ENCODE measurements at places on chromosomes 7 and 10. TPM values are rescaled to one million over a fixed set of nuclear protein-coding genes. Genes with fewer than 3 reads are reported as not detected.

- no peaks in the 10 kb centered on the region for H3K36me3 ChIP-seq
- no peak overlapping the region for H3K4me3 ChIP-seq
- DNase-seq, result no peak
- no peak overlapping the region for H3K27ac ChIP-seq
- H3K4me1 ChIP-seq, result no peaks in the 10 kb centered on the region
Observed at GRCh38 chr7:68619526-68619925, 978.7 kb upstream of the AUTS2 start.

DNA sequence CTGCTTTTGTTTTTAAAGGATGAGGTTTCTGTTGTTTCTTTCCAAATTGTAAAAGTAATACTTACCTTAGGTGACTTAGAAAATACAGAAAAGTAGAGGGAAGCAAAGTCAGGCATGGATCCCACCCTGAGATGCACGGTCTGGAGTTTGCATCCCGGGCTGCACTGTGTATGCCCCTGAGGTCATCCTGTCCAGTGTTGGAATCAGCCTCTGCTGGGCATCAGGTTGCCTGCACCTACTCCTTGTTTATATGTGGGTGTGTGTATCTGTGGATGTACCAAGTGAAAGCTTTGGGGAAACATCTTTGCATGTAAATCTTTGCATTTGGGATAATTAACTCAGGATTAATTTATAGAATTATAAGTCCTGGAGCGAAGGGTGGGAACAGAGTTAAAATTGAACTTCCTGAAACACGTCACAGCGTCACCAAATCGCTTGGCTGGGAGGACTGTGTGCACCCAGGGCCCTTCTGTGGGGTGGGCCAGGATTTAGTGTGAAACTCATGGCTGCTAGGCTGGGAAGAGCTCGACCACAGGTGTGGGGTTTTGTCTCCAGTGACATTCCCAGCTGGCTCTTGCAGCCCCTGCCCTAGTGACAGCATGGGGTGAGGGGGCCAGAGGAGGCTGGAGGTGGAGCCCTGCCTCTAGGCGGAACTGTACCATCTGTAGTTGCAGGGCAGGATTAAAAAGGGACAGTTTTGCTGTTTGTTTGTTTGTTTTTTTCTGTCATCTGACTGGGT, 27.9 kb downstream of the GTF2IRD1 start:
- peaks cover 25% of the 10 kb centered on the region for H3K4me1 ChIP-seq
- H3K36me3 ChIP-seq, result no peaks in the 10 kb centered on the region
- peak overlapping the region; percentile 90 for H3K27ac ChIP-seq
- H3K4me3 ChIP-seq, result no peak overlapping the region
- H3K27me3 ChIP-seq, result no peaks in the 10 kb centered on the region

DNA sequence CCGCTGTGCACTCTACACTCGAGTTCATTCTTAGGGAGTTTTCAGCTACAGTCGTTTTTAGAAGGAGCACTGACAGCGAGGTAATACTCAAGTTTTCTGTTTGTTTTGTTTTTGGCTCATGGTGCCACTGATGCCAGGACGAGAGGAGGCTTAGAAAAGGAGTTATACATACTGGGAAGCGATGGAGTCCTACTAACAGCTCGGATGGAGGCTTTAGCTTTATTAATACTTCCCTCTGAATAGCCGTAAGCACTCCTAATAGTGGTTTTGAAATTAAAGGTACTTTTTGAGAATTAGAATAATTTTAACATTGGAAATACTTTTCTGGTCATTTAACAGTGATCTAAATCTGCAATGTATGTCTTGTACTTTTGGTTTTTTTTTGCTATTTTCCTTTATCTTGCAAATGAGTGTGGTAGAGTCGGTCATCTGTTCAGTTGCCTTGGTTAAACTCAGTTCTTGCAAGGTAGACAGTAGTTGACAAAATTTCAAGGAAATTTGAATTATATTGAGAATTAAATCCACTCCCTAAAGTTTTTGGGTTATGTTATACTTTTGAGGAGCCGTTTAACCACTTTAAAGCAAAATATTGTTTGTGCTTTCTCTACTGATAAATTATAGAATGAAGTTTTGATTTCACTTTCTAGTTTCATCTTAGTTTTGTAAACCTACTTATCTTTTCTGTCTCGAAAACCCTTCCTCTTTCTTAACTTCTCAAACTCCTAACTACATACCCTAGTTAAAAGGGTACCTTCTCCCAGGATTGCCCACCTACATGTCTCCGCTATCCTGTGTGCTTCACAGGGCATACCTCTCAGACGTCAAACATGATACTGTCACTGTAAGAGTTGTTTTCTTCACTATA, 1.5 kb downstream of the HBP1 start:
- no peaks in the 10 kb centered on the region for H3K27me3 ChIP-seq
- DNase-seq, result no peak
- H3K36me3 ChIP-seq, result no peaks in the 10 kb centered on the region
- H3K27ac ChIP-seq, result peak overlapping the region; percentile 94

DNA sequence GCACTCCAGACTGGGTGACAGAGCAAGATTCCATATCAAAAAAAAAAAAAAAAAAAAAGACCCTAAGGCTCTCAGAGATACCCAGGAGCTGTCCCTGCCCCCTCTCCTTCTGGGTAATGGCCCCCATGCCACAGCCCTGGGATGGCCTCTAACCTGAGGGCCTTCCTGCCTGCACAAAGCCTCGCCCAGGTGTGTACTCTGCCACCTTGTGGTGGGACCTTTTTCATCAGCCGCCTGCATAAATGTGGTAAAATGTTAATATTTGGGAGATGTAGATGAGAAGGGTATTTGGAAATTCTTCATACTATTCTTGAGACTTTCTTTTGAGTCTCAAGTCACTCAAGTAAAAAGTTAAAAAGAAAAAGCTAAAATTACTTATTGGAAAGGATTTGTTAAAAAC, 46.3 kb upstream of the RNF216 start:
- H3K4me3 ChIP-seq, result no peak overlapping the region
- no peaks in the 10 kb centered on the region for H3K36me3 ChIP-seq
- H3K4me1 ChIP-seq, result peaks cover 3% of the 10 kb centered on the region
- H3K27ac ChIP-seq, result no peak overlapping the region

- no peak for DNase-seq
- no peaks in the 10 kb centered on the region for H3K27me3 ChIP-seq
- H3K4me3 ChIP-seq, result no peak overlapping the region
- H3K27ac ChIP-seq, result no peak overlapping the region
- H3K36me3 ChIP-seq, result peaks cover 36% of the 10 kb centered on the region
Observed at GRCh38 chr10:104026762-104027161, 58.9 kb downstream of the COL17A1 start.

DNA sequence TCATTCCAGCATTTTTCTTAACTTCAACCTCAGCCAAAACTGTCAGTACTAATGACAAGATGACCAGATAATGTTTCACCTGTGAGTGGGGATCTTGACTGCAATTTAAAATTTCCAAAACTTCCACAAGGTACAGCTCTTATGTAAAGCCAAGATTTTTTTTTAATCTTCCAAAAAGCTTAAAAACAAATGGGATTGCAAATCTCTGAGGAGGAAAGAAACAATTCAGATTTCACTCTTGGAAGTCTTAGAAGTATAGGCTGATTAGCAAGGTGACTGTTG, 90.2 kb downstream of the AGMO start:
- no peaks in the 10 kb centered on the region for H3K4me1 ChIP-seq
- H3K4me3 ChIP-seq, result no peak overlapping the region
- H3K27ac ChIP-seq, result no peak overlapping the region
- no peaks in the 10 kb centered on the region for H3K36me3 ChIP-seq

GRCh38 chr10:130751851-130752250, 559.7 kb downstream of the TCERG1L start:
- no peak overlapping the region for H3K4me3 ChIP-seq
- H3K27me3 ChIP-seq, result no peaks in the 10 kb centered on the region
- H3K36me3 ChIP-seq, result no peaks in the 10 kb centered on the region
- peak; percentile 25 for DNase-seq

- no peak overlapping the region for H3K4me3 ChIP-seq
- DNase-seq, result no peak
- no peaks in the 10 kb centered on the region for H3K27me3 ChIP-seq
- H3K36me3 ChIP-seq, result no peaks in the 10 kb centered on the region
- H3K4me1 ChIP-seq, result no peaks in the 10 kb centered on the region
Observed at GRCh38 chr10:120765226-120765803, 85.8 kb upstream of the WDR11 start.

GRCh38 chr7:81469869-81470723, 299.8 kb downstream of the HGF start:
- H3K27ac ChIP-seq, result no peak overlapping the region
- no peak overlapping the region for H3K4me3 ChIP-seq
- no peaks in the 10 kb centered on the region for H3K4me1 ChIP-seq
- no peaks in the 10 kb centered on the region for H3K36me3 ChIP-seq
- H3K27me3 ChIP-seq, result no peaks in the 10 kb centered on the region
- DNase-seq, result no peak

DNA sequence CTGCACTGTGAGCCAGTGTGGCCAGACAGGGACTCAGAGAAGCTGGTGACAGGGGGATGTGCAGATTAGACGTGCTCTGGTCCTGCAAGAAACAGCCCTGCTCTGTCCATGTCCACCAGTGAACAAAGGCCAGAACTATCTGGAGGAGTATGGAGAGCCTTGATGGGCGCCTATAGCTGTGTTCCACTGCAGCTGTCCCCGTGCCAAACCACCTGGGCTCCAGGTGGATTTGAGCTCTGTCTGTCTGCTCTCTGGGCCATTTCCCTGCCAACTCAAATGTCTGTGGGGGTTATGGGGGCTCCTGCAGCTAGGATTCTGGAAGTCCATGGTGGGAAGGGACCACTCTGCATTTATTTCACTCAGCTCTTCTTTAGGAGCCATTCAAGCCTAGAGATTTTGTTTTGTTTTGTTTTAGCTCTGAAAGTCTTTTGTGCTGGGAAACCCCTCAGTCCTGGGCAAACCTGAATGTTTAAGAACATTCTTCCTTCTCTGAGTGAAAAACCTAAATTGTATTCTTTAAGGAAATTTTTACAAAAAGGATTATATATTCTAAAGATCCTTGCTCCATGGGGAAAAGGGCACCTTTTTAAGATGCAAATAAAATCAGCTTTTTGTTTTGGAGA, 1039.5 kb upstream of the SORCS1 start:
- H3K4me1 ChIP-seq, result no peaks in the 10 kb centered on the region
- no peaks in the 10 kb centered on the region for H3K27me3 ChIP-seq
- H3K36me3 ChIP-seq, result no peaks in the 10 kb centered on the region
- DNase-seq, result no peak
- no peak overlapping the region for H3K27ac ChIP-seq
- no peak overlapping the region for H3K4me3 ChIP-seq

DNA sequence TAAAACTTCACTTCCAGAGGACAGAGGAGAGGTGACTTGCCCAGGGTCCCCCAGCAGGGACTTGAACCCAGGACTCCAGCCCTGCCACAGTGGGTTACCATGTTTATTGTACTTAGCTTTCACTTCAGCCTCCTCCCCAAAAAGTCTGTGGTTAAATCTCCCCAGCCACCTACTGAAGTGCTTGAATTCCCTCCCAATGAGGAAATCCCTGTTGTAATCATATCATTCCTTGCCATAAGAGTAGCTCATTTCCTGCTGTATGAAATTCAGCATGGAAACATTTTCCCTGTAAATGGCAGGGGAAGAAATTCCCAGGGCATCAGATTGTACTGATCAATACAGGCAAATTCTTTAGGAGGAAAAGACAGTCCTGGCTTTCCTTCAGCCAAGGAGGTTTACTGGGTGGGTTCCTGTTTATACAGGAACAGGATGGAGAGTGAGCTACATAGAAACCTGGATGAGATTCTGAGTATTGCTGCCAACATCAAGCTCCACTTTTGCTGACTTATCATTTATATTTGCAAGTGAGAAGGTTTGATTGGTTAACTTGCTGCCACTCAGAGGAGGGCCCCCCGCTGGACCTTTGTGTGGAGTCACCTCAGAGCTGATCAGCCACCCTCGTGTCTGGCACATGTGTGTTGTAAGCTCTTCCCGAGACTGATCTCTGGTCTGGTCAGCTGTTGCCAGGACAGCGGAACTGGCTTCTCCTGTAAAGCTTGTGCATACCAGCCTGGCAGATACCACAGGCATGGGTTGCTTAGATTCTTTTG, 16.4 kb upstream of the PDZD8 start:
- no peaks in the 10 kb centered on the region for H3K27me3 ChIP-seq
- H3K36me3 ChIP-seq, result no peaks in the 10 kb centered on the region
- H3K27ac ChIP-seq, result no peak overlapping the region
- no peak for DNase-seq
- H3K4me1 ChIP-seq, result no peaks in the 10 kb centered on the region

- H3K36me3 ChIP-seq, result no peaks in the 10 kb centered on the region
- H3K4me3 ChIP-seq, result no peak overlapping the region
- H3K27ac ChIP-seq, result peak overlapping the region; percentile 59
- H3K4me1 ChIP-seq, result no peaks in the 10 kb centered on the region
- DNase-seq, result no peak
Observed at GRCh38 chr10:75181073-75181472, 29.5 kb upstream of the VDAC2 start.

DNA sequence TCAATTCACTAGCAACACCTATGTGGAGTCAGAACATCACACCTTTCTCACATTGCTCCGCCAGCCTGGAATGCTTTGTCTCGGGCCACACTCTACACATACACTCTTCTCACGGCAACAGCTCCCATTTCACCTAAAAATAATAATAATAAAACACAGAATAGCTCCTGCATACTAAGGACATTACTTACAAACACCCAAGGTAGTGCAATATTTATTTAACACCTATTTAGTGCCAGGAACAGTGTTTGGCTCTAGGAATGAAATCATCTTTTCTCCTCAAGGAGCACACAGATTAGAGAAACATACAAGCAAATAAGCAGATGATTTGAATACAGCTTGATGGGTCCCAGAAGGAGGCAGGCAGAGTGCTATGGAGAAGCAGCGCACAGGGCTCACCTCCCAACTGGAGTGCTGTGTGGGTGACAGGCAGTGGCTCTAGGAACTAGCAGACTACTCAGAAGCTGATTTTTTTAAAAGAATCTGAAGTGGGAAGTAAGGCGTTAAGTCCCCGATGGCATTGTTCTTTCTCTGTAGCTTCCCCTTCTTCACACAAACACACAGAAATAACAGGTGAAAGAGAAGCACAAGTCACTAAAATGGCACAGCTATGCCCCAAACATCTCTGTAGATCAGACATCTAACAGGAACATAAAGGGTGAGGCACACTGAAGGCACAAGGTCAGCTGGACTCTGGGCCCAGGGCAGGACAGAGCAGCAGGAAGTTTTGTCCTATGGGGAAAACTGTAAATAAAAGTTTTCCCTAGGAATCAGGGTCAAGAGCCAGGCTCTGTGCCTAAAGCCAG, 16.7 kb downstream of the USP6NL start:
- no peak for DNase-seq
- no peaks in the 10 kb centered on the region for H3K36me3 ChIP-seq
- H3K27ac ChIP-seq, result no peak overlapping the region
- H3K4me1 ChIP-seq, result no peaks in the 10 kb centered on the region
- H3K4me3 ChIP-seq, result no peak overlapping the region
- H3K27me3 ChIP-seq, result no peaks in the 10 kb centered on the region

Gene CYP17A1
- 116 TPM for total RNA-seq

Gene TMEM254
- 2.4 TPM for total RNA-seq

Gene ATG9B
- total RNA-seq, result not detected

Gene C10orf90
- not detected for total RNA-seq

Gene MEOX2
- 35.0 TPM for total RNA-seq

Gene NUTM2A
- total RNA-seq, result 0.11 TPM

Gene SFTPA1
- not detected for total RNA-seq

Gene GDF2
- total RNA-seq, result 0.21 TPM

Gene GNGT1
- total RNA-seq, result not detected

All from ascending aorta (tissue), 2 donors.